ENCODE measurements at places on chromosomes 12 and 14. TPM values are rescaled to one million over a fixed set of nuclear protein-coding genes. Genes with fewer than 3 reads are reported as not detected.

DNA sequence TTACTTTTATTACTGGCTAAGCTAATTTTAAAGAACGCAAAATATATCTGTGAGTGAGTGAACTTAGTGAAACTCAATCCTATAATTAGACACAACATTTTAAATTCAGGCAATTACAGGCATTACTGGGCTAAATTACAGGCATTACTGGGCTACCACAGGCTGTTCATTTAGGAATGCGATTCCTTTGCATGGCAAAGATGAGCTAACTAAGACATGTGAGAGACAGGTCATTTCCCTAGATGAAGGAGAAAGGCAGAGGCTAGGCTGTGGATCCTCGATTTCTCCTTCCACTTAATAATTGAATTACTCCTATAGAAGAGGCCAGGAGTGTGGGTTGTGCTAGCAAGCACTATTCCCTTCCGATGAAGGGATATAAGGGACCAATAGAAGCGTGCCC, 429.4 kb upstream of the LMO3 start:
- no peak for DNase-seq

GRCh38 chr14:59308673-59309072, 120.2 kb downstream of the DAAM1 start:
- peak; percentile 24 for DNase-seq

SLCO1B1 gene
- polyA plus RNA-seq, result not detected

- no peak for DNase-seq
Measured at GRCh38 chr14:20587489-20588154, at the start of gene RNASE11. RNASE11 (minus strand) TSS chr14:20588001.

DNA sequence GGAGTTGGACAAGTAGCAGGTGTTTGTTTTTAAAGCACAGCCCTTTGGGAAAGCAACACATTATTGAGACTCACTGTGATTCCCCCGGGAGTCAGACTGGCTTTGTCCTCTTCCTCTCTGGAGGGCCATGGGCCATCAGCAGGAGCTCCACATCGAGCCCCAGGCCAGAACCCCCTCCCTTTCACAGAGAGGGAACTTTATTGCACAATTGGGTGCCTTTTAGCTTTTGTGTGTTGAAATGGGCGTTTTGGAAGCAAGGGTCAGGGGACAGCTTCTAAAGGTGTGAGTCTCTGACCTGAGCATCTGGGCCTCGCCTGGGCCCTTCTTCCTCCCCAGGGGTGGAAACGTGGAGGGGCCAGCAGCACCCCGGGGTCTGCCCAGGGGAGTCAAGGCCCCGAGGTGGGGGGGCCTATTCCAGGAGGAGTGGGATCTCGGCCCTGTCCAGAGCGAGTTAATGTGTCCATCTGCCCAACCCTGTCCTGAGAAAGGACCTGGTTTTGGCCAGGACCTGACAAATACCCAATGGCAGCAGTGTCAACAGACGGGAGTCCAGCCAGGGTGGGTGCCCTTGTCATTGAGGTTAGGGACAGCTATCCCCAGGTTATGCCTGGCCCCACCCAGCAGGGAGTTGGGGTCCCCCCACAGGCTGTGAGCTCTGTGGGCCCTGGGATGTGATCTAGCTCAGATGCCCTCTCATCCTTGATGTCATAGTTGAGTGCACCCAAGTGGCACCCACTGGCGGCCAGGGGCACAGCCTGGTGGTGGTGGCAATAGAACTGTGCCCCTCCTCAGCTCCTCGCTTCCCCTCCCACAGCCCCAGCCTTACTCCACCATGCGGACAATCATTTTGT, 37.1 kb downstream of the SLC8B1 start:
- no peak for DNase-seq

GRCh38 chr12:68429696-68430095, 97.5 kb upstream of the MDM1 start:
- DNase-seq, result no peak

- DNase-seq, result no peak
Measured at GRCh38 chr12:39176356-39176755, 266.6 kb downstream of the KIF21A start.

WNT1 gene
- not detected for polyA plus RNA-seq

CLEC2A gene
- polyA plus RNA-seq, result not detected

DNA sequence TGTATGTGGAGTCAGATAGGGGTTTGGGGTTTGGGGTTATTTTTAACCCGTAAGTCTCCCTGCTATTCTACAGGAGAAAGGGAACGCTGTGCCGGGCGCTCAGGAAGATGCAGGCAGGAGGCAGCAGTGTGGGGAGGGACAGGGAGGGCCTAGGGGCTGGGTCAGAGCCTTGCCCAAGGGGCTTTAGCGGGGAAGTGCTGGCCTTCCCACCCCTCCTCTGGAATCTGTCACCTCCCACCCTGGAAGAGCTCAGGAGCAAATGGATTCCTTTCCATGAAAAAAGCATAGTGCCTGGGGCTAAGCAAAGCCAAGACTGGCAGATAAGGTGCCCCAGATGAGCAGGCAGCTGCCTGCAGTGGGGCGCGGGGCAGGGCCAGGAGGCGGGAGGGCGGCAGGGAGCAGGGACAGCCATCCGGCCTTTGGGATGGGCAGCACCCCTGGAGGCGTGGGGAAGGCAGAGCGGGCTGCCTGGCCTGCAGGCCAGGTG, 7.3 kb upstream of the INF2 start:
- DNase-seq, result no peak

AKAP6 gene
- polyA plus RNA-seq, result 4.8 TPM

DNA sequence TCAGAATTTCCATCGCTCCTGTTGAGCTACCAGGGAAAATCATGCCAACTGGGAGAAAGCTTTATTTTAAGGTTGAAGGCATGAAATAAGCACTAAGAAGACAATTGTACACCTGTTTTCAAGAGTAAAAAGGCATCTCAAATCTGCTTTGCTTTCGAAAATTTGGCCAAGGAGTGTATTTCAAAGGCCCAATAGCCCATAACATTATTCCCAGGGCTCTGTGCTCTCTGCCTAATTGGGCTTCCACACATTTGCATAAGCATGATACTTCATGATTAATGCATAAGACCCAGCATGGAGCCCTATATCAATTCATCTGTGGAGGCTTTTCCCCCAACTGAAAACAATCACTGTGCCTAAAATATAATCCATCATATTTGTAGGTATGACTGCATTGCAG, 258.5 kb downstream of the NOVA1 start:
- DNase-seq, result no peak

DNA sequence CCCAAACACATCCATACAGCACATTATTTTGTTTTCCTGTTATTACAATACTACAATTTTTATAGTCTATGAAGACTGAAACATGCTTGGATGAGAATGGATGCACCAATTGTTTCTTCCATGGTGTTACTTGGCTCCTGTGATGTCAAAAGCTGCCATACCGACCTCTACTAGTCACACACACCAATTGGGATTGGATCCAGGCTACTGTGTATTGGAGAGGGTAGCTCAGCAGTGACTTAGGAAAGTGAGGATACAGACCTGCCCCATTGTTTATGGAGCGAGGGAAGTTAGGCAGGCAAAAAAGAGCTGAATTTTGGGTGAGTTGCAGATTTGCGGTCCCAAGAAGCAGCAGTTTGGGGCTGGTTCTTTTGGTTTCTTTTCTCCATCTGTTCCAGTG, 30.8 kb upstream of the AKAP6 start:
- peak; percentile 19 for DNase-seq

METAP2 gene
- polyA plus RNA-seq, result 46.2 TPM

DNA sequence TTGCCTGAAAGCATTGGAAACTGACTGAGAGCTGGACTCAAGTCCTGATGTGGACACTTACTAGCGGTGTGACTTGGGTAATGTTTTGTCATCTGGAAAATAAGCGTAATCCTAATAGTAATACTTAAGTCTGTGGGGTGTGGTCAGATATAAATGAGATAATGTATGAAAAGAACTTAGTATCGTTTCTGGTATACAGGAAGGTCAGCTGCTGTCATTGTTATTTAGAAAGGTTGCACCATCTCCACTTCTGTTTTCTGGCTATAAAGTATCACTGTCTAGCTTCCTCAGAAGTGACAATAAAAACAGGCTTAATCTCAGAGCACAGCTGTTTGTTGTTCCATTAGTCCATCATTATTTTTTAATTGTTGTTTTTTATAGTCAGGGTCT, 34.1 kb upstream of the TUBA1C start:
- DNase-seq, result no peak

KERA gene
- polyA plus RNA-seq, result not detected

SELPLG gene
- polyA plus RNA-seq, result 6.2 TPM

- no peak for DNase-seq
Measured at GRCh38 chr14:48582938-48583337, 907.5 kb upstream of the MDGA2 start.

DPPA3 gene
- not detected for polyA plus RNA-seq

GRCh38 chr14:72802588-72802946, 91.3 kb downstream of the DPF3 start:
- DNase-seq, result no peak

DNA sequence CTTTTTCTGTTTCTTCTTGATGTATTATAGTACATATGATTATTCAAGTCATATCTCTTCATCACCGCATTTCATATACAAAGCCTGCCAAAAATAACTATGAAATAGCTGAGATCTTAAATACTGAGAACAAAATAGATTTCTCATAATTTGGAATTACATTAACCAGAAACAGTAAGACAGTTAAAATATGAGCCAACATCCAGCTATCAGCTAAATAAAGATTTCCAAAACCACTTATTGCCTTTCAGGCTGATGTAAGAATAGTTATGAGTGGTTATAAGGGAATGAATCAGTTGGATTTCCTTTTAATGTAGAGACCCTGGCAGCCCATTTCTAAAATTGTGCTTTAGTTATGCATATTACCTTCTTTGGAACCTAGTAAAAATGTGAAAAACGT, 47.4 kb downstream of the TMEM117 start:
- DNase-seq, result no peak

DNA sequence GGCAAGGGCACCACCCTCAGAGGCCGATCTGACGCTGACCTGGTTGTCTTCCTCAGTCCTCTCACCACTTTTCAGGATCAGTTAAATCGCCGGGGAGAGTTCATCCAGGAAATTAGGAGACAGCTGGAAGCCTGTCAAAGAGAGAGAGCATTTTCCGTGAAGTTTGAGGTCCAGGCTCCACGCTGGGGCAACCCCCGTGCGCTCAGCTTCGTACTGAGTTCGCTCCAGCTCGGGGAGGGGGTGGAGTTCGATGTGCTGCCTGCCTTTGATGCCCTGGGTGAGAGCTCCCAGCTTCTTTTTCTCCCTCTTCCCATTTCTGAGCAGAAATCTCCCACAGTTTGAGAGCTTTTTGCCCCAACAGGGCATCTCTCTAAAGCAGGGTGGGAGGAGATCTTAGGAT, 1.8 kb downstream of the OAS1 start:
- DNase-seq, result peak; percentile 10

SERPINA12 gene
- not detected for polyA plus RNA-seq

DNA sequence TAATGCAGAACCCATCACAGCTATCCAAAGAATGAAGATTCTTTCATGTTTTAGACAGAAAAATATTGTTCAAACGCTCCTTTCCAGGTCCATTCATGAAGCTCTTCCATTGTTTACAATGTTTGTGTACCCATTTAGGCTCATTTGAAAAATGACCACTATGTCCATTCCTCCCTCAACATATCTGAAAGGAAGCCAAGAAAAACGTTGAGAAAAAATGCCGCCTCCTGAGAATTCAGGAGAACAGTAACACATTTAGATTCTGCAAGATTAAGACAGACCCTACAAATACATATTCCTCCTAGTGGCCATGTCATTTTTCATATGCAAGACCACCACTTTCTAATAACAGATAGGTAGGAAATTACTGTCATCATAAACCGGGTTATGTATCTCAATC, 124.4 kb downstream of the SLC25A21 start:
- DNase-seq, result no peak

NTN4 gene
- polyA plus RNA-seq, result 36.9 TPM

GRCh38 chr12:96766232-96766631, 140.8 kb upstream of the NEDD1 start:
- DNase-seq, result peak; percentile 24

DPF3 gene
- polyA plus RNA-seq, result 6.8 TPM

DNA sequence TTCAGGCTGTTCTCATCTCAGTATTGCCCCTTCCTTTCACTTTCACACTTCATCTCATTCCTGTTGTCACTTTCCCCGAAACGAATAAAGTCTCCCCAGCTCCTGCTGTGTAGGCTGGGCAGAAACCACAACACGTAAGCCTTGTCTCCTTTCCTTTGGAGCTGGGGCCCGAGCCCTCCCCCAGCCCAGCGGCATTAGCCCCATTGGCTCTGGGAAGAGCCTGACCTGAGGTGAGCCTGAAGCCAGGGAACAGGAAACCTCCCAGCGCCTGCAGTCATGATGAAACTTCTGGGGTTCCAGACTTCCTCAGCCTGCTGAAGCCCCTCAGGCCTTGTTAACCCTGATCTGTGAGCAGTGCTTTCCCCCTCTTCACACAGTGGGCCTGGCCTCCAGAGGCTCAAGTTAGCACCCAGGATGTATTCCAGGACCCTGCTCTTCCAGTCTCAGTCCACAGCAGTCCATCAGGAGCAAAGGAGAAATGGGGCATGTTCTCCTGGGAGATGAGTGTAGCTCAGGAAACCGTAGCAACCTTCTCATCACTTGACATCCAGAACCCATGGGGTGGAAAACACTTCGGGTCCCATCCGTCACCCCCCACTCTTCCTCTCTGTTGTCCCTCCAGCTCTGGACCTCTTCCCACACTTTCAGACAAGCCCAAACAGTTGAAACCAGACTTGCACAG, 21.8 kb downstream of the VASH1 start:
- DNase-seq, result no peak

SLC4A8 gene
- 4.6 TPM for polyA plus RNA-seq

- DNase-seq, result peak; percentile 68
Measured at GRCh38 chr14:88895116-88895515, 70.7 kb downstream of the TTC8 start.

ALKBH1 gene
- polyA plus RNA-seq, result 10.2 TPM

DNA sequence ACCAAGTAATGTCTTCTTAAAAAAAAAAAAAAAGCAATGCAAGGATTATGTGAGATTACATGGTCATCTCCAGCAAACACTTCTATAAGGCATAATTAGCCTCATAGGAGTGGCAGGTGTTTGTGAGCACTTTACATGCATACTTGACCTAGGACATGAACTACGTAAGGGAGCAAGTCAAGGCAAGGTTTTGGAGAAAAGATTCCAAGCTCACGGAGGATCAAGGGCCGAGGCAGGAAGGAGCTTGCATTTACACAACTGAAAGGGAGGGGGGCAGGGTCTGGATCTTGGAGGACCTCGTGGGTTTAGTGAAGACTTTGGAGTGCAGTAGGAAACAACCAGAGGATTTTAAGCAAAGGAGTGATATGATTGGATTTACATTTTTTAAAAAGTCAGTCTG, 112.5 kb downstream of the CCER1 start:
- DNase-seq, result no peak

- no peak for DNase-seq
Measured at GRCh38 chr14:22159957-22160356, 429.1 kb downstream of the DAD1 start.

MGP gene
- polyA plus RNA-seq, result 2.5 TPM

SPIC gene
- not detected for polyA plus RNA-seq

- DNase-seq, result peak; percentile 90
Measured at GRCh38 chr14:53331247-53331646, 178.1 kb upstream of the DDHD1 start.

DNAJC22 gene
- polyA plus RNA-seq, result 1.9 TPM

- peak; percentile 23 for DNase-seq
Measured at GRCh38 chr12:712172-712863, 40.1 kb upstream of the WNK1 start.

IFNG-AS1 gene
- polyA plus RNA-seq, result not detected

All from GM23248 (cell line).